ENCODE measurements at places on chromosomes 5 and 9.

- DNase-seq = peak; percentile 25
Measured at GRCh38 chr5:96963267-96963666, 27.4 kb downstream of the LNPEP start.

DNA sequence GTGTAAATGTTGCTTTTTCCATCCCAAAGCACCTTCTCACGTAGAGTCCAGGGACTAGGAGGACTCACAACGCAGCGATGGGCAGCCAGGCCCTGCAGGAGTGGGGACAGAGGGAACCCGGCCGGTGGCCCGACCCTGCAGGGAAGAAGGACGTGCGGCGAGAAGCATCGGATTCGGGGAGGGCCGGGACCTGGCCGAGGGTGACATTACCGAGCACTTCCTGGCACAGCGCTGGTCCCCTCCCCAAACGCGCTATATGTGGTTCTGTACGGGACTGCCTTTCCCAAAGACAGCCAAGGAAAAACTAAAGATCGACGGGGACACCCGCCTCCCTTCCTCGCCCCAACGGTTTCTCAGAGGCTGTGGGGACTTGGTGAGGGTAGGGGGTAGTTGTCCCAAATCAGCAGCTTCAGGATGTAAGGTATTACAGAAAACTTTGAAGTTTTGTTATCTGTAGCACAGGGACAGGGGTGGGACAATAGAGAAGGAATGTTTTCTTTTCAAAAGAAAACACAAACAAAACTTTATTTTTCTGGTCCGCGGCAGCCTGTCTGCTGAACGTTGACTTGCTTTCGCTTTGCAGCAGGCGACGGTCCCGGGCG, 887 bp upstream of the MAP3K1 start:
- no peak for DNase-seq

DNA sequence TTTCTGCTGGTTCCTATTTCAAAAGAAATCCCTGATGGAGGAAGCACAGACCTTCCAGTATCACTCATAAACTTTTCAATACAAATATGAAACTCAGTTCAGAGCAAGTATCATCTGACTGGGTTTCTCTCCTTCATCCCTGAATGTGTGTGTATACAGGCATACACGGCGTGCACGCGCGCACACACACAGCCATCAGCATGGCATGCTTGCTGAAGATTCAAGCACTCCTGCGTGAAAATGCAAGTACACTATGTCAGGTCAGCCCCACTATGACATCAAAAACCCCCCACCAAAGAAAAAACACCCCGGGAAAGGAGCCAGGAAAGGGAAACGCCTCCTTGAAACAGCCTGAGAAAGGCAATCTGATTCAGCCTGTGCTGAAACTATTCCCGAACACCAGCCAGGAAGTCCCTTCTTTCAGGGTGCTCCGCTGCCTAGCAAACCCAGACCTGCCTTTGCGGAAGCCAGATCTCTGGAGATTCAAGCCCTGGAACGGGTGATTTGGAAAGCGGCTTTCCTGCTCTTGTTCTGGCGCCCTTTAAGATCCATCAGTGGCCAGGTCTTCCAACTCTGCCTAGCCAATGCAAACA, 831 bp downstream of the KLHL3 start:
- DNase-seq = no peak

GRCh38 chr5:38543886-38544285, 12.6 kb downstream of the LIFR start:
- no peak for DNase-seq

DNA sequence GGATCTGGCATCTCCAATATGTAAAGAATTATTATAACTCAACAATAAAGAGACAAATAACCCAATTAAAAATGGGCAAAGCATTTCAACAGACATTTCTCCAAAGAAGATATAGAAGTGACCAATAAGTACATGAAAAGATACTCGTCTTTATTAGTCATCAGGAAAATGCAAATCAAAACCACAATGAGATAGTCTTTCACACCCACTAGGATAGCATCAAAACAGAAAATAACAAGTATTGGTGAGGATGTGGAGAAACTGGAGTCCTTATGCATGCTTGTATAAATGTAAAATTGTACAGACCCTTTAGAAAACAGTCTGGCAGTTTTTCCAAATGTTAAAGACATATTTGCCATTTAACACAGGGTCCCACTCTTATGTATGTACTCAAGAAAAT, 39.1 kb upstream of the ITGA1 start:
- DNase-seq = no peak

GRCh38 chr9:32291370-32291769, 93.1 kb upstream of the ACO1 start:
- no peak for DNase-seq

DNA sequence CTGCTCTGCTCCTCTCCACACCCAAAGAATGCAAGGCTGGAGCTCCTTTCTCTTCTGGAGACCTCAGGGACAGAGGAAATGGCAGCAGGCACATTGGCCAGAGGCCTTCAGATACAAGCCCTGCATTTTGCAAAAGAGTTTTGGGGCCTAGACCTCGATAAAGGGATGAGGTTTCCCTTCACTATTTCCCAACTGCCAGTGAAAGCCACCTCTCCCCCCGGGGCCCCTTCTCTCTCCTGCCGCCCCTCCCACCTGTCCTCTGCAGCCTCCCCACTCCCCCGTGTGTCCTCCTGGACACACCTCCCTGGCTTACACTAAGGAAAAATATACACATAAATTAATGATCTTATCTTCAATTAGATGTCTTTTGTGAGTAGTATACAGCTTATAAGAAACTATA, 21.3 kb upstream of the LMNB1 start:
- DNase-seq = no peak

- DNase-seq = no peak
Measured at GRCh38 chr9:69442486-69442885, 117.5 kb downstream of the ENTREP1 start.

DNA sequence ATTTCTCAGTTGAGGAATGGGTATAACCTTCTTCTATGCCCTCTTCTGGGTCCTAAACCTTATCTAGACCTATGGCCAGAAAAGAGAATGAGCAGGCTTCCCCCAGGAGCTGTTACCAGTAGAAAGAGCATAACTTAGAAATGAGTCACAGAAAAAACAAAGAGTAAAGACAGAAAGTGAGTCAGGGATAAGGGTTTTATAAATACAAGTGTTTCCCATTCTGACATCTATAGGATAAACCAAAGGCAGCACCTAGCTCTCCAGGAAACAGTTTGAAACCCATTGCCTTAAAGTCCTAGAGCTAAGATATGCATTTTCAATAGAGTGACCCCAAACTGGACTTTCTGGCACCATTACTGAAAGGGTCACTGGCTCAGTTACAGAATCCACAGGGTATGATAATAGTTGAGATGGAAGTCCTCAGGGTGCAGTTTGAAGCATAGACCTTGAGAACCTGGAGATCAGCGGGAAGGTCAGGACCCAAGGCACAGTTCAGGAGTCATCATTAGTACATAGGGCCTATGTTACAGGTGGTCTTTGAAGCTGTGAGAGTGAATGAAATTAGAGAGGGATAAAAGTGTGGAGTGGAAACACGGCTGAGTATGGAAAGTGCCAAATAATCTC, 42.7 kb upstream of the LIFR start:
- DNase-seq = no peak

Data from GM20000 (cell line).